ENCODE measurements at places on chromosomes 2 and 18.
A peak's percentile ranks its signal among the peaks of the same experiment; 100 is the strongest.

DNA sequence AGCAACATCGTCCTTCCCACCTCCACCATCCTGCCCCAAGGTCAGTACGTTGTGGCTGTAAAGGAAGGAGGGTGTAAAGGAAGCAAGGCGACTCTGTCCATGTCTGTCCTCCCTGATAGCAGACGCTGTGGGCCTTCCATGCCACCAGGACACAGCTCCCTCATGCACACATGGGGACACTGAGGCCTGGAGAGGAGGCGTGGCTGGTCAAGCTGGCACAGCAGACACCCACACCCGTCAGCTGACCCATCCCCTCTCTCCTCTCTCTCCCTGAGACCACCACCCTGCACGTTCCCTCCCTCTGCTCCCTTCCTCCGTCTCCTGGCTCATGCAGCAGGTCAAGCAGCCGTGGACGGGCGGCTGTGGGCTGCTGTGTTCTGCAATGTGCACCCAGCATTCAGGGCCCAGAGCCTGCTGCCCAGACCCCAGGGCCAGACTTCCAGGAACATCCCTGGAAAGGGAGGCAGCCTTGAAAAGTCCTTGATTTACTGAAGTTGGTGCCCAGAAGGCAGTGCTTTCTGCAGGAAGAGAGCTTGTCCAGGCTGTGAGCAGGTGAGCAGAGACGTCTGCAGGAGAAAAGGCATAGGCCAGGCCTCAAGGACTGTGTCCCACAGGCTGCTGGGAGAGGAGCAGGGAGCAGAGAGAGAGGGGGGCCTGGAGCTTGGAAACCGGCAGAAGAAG is 133.6 kb downstream of the DDX1 start:
- DNase-seq, result no peak

DNA sequence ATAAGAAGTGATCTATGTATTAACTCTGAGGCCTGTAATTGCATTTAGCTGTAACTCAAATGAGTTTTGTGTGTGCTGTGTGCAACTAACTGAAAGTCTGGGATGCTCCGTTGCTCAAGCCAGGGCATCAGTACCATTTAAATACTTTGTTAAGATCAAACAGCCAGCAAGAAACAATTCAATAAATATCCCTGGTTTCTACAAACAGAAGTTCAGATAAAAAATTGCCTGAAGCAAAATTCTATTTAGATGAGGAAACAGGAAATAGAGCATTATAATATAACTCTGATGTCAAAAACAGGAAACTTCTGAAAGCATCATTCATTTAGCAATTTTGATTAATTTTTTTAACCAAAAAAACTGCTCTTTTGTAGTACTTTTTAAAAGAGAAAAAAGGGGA is 18.9 kb upstream of the SLC38A11 start:
- DNase-seq, result no peak

DNA sequence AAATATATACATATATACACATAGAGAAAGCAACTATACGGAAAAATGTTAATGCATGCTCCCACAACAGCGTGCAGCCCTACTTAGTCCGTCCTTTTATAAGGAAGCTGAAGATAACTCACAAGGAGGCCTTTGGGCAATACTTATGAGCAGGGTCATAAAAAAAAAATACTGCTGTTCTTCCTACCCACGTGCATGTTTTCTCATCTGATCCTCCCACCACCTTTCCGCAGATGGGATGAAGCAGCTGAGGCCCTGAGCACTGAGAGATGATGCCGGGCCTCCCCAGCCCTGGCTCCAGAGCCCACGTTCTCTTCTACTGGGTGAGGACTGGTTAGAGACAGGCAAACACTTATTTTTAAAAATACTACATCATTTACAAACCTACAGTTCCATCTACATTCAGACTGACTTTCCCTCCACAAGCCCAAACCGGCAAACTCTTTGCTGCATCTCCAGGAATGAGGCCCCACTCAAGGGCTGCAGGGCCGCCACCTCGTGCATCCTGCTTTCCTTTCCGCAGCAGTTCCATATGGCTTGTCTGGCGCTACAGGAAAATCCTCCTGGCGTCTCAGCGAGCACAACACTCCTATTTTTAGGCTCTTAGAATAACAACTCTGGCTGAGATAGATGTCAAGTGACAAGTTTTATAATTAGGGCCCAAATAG is 41.6 kb downstream of the TBC1D8 start:
- no peak for DNase-seq

DNA sequence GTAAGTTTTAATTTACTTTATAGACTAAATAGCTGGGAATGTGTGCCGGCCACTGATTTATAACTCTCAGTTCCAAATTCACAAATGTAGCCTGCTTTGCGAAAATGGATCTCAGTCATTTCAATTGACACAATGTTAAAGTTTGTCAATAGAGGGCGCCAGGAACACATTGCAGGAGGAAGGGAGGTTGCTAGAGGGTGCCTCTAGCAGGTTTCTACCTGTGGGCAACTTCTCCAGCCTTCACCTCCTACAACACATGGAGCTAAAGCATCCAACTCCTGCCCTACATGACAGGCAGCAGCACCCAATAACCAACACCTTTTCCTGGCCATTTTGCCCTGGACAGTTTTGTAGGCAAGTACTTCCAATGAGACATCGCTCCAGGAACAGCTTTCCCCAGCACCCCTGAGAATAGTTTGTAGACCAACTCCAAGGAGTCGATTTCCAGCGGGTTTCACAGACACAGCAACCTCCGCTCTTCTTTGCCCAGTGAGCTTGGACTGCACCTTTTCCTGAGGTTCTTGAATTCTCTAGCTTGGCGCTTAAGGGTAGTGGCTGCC is 784.8 kb upstream of the CDH2 start:
- DNase-seq, result no peak

DNA sequence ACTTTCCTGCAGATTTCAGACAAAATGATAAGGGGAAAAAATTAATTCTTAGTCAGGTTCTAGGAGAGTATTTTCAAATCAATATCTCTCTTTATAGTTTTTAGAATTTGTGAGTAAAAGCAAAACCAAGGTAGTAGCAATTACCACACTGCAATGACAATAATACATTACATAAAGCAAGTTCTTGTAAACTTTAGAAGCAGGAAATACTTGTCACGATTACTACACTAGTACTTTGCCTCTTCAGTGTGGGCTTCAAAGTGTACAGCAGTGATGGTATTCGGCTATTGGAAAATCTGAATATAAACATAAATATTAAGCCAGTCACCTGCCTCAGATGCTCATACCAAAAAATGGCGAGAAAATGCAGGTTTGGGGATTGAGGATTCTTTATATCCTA is 81.0 kb downstream of the ALPK2 start:
- no peak for DNase-seq

DNA sequence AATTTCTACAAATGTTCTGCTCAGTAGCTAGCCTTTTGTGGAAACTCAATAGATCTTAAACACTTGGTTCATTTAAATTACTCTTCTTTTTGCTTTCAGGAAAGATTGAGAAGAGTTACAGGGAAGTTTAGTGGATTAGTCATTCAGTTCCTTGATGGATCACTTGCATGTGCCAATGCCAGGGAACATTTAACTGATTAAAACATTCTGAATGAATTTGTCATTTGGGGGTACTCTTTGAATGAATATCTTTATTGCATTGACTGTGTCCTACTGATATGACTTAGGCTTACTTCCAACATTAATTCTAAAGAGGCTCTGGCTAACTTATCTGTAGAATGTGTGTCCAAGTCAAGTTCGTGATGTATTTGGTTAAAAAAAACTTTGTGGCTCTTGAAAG is 199.8 kb downstream of the PLCL1 start:
- DNase-seq, result no peak

- DNase-seq, result peak; percentile 71
These were observed 13.0 kb upstream of the ARHGAP25 start for GRCh38 chr2:68721482-68722101.

GRCh38 chr2:208072250-208072892 is 47.0 kb upstream of the PLEKHM3 start:
- peak; percentile 61 for DNase-seq

GRCh38 chr18:34730774-34731173 is 20.7 kb downstream of the DTNA start:
- DNase-seq, result no peak

- DNase-seq, result no peak
These were observed 491.8 kb upstream of the ACVR2A start for GRCh38 chr2:147353072-147353381.

DNA sequence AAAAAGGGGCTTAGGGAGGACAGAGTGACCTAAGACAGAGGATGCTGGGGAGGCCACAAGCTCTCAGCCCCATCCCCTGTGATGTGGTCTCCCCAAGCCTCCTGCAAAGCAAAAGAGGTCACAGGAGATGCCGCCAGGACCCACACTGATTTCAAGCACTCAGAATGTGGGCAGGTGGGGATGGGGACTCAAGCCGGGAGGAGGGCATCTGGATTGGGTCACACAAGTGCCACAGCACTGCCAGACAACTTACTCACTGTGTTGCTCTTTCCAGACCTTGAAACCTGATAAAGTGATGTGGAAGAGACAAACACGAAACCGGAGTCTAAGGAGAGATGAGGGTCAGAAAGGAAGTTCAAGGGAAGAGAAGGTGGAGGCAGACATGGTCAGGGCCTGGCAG is 95.7 kb downstream of the TTC32 start:
- peak; percentile 28 for DNase-seq

- no peak for DNase-seq
These were observed 220.4 kb upstream of the MEX3C start for GRCh38 chr18:51417643-51418483.

DNA sequence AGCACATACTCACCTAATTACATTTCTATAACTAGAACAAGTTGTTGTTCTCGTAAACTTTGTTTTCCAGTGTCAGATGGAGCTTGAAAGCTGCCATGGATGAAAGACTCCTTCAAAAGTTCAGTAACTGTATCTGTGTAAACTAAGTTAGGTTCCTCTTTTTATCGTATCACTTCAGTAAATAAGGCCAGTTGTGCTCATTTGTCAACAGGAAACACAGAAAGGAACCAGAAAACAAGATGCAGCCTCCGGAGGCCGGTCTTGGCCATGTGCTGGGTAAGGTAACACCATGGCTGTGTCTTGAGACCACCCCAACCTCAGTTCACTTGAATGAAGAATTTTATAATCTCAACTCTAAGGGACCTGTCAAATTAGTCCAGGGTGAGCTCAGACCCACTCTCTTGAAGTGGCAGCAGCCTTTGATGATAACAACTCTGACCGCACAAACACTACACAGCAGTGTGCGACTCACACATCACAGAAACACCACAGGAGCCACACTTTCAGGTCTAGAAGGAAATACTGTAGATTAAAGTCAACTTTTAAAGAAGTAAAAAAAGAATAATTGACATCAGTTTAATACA is 213.8 kb downstream of the AFF3 start:
- no peak for DNase-seq

- DNase-seq, result no peak
These were observed 22.3 kb upstream of the MYO1B start for GRCh38 chr2:191222952-191223351.

- DNase-seq, result peak; percentile 94
These were observed 913 bp upstream of the TRABD2A start for GRCh38 chr2:84881581-84882413.

GRCh38 chr18:76686737-76687231 is 135.6 kb upstream of the ZNF236 start:
- DNase-seq, result peak; percentile 43

DNA sequence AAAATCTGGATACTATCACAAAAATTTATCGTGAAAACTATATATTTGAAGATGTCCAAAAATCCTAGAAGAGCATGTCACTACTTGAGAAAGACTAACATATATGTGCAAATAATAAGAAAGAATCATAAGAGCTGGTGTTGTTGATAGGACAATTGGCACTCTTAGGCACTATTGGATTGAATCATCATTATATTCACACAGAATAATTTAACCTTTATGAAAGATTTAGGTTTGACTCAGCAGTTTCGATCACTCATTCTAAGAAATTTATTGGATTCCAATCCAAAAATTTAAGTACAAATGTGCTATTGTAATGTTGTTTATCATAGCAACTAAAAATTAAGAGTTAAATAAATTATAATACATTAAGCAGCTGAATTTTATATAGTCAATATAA is 503.6 kb downstream of the SPAG16 start:
- no peak for DNase-seq

- no peak for DNase-seq
These were observed 15.5 kb downstream of the FOSL2 start for GRCh38 chr2:28407976-28408690.

DNA sequence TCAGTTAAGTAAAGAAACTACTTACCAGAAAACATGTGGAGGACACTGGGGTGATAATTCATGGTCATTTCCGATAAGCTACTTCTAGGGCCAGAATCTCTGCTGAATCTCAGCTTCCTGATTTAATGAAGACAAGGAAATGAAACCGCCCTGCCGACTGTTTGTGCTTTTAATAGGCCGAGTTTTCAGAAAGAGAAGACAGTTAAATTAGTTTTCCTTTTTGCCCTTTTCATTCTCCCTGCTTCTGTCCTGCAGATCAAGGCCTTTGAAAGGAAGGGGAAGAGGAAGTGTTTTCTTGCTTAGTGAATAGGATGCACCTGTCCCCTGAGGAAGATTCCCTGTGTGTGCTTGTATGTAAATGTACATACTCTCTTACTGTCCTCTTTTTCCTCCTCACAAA is 126.6 kb downstream of the SH3RF3 start:
- DNase-seq, result no peak

DNA sequence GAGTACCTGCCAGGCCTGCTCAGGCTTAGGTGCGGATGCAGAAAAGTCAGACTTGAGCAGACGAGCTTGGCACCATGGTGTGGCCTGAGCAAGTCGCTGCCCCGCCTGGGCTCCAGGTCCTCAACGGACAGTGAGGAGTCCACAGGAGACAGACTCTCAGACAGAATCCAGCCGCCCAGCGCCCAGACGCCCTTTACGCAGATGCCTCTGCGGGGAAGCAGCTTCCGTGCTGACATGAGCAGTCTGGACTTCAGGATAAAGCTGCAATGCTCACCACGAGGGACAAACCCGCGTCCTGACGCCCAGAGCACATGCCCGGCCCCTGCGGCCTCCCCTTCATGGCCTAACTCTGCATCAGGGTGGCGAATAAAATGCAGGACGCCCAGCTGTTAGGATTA is 3.5 kb upstream of the MAB21L4 start:
- DNase-seq, result no peak

- peak; percentile 73 for DNase-seq
These were observed 87.0 kb downstream of the ALPK2 start for GRCh38 chr18:58541789-58542425.

GRCh38 chr2:46451131-46451711 is 28.1 kb upstream of the TMEM247 start:
- no peak for DNase-seq

DNA sequence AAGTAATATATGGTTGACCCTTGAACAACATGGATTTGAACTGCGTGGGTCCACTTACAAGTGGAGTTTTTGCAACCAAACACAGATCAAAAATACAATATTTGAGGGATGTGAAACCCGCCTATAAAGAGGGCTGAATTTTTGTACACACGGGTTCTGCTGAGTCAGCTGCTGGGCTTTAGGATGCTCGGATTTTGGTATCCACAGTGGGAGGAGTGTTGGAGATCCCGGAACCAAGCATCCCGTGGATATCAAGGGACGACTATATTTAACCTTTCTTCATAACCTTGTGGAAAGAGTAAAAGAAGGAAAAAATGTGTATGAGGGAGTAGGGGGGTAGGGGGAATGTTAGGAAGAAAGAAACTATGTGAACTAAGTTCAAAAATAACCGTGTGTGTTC is 10.0 kb upstream of the INPP1 start:
- no peak for DNase-seq

GRCh38 chr2:96340493-96341414 is 5.2 kb downstream of the NCAPH start:
- DNase-seq, result no peak

- DNase-seq, result no peak
These were observed 27.4 kb upstream of the ACSL3 start for GRCh38 chr2:222833410-222833809.
